Gastroesophageal sphincter (tissue), 4 donors: ENCODE measurements at places on chromosomes 11 and 22. TPM values are rescaled to one million over a fixed set of nuclear protein-coding genes. Genes with fewer than 3 reads are reported as not detected.

Gene GRIA4
- total RNA-seq, result not detected

- no peak for ATAC-seq
These were observed 728 bp upstream of the POGLUT3 start for GRCh38 chr11:108498816-108499408.

DNA sequence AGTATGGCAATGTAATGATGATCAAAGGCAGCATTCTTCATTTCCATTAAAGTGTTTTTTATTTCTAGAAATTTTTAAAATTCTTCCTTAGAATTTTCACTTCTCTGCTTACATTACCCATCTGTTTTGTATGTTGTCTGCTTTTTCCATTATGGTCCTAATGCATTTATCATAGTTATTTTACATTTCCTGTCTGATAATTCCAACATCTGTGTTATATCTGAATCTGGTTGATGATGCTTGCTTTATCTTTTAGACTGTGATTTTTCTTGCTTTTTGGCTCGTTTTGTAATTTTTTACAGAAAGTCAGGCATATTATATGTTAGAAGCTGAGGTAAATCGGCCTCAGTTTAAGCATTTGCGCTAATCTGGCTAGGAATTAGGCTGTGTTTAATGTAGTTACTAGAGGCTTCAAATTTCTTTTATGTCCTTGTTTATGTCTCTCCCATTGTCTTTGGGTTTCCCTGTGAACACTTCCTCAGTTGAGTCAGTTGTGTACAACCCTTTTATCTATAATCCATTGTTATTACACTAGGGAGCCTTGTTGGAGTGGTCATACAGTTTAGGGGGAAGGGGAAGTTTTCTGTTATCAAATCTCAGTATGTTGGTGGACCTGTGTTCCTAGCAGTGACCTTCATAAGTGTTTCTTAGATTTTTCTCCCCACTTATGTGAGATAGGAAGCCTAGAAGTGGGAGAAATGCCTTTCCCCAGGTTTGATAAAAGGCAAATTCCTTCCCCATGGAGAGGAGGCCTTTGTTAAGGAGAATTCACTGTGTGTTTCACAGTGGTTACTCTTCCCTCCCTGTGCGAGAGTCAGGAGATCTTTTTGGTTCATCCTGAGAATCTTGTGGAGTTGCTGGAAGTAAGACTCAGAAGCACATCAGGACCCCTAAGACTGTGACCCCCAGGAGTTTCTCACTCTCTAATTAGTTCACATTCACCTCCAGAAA, 437.5 kb downstream of the INSC start:
- ATAC-seq, result no peak

DNA sequence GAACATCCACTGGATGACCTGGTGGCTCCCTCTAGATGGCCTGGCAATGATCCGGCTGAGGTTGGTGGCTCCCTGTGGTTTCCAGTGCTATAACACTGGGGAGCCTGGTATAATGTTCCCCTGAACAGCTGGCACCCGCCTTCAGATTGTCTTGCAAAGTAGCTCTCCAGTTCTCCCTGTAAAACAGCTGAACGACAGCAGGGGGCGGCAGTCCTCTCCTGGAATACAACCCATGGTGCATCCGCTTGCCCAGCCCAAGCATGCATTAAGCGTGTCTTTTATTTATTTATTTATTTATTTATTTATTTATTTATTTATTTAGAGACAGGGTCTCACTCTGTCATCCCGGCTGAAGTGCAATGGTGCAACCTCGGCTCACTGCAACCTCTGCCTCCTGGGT, 258.9 kb downstream of the BUD13 start:
- ATAC-seq, result no peak

- ATAC-seq, result no peak
These were observed 23.1 kb upstream of the CAPRIN1 start for GRCh38 chr11:34028425-34028824.
